ENCODE measurements at places on chromosomes 1 and 21.

GRCh38 chr21:36163750-36164741 is 7.4 kb downstream of the DOP1B start:
- DNase-seq: peak; percentile 44

GRCh38 chr21:35294231-35294898 is 245.3 kb upstream of the RUNX1 start:
- peak; percentile 50 for DNase-seq

GRCh38 chr1:55215194-55216021 is at the start of gene USP24:
Gene USP24, minus strand, starts transcription at chr1:55215364. Its CDS starts 251 bp downstream, at chr1:55215113.
- DNase-seq: peak; percentile 94

GRCh38 chr1:24572301-24572700 is 16.4 kb downstream of the NCMAP start:
- DNase-seq: no peak

GRCh38 chr1:65958561-65959350 is 166.1 kb downstream of the PDE4B start:
- DNase-seq: no peak

DNA sequence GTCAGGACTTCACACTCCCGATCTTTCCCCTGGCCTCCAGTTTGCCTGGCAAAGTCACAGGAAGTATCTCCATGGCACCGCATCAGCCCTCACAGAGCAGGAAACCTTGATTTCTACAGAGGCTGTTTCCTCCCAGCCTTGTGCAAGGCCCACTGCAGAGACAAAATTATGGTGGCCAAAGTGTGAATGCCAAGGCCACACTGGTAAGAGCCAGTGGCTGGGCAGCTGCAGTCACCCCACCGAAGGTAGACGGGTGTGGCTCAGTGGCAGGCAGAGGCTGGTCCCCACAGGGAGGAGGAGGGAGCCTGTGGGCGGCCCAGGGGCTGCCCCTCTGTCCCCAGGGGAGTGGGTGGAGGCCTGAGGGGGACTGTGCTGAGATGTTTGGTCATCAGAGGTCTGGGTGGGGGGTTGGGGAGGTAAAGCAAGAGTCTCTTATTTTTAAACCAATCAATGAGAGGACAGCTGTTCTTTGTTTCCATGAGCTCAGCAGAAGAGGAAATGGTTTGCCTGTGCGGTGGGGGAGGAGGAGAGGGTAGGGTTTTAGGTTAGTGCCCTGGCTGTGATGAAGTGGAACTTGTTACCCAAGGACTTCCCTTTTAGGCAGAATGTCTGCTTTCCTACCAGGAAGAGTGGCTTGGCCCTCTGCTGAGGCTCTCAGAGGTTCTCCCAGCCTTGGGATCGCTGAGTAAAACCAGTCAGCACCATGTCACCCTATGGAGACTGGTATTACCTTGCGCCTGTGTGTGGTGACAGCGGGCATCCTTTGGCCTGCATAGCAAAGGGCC is 18.0 kb upstream of the BTG2 start:
- DNase-seq: no peak
